ENCODE measurements at places on chromosomes 2 and 18.

DNA sequence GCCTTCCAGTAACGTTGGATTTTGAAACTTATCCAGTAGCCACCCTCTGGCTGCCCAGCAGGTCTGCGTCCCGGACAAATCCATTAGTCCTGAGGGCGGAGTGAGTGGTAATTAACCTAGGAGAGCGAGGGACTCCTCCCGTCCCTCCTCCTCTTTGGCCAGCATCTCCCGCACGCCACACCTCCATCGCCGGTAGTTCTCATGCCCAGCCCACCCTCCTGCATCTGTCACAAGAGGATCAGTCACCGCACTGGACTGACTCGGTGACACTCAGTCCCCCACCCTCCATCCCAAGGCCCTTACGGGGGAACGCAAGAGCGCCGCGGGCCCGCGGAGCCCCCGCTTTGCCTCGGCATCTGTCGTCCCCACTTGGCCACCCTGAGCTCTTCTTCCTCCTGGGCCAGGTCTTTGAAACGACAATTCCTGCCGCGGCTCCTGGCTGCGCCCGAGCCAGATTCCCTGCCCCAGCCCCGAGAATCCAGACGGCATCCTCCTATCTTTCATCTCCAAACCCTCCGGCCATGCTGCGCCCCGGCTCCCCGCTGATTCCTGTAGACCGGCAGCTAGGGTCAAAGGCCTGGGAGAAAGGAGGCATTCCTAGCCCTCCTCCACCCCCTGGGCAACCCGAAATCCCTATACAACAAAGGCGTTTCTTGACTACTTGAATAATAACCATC is 77.5 kb downstream of the EIF2AK3 start:
- no peak for DNase-seq

GRCh38 chr2:234019896-234020295 is 30.6 kb upstream of the SPP2 start:
- DNase-seq, result no peak

DNA sequence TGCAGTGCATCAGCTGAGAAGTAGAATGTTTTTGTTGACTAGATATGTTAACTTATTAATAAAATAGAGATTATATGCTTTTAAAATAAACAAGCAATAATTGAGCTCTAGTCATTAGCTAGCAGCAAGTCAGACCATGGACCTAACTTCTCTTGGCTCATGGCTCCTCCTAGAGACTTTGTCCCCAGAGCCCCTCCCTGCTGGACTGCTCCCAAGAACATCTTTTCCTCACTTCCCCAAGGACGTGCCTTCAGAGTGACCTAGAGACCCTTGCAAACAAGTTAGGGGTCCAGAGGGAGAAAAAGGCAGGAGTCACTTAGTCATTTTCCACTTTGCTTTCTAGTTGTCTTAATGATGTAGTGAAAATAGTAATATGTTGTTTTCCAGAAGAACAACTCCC is 312.5 kb upstream of the NRP2 start:
- DNase-seq, result no peak

GRCh38 chr2:224837558-224837957 is 121.4 kb upstream of the CCDC195 start:
- no peak for DNase-seq

DNA sequence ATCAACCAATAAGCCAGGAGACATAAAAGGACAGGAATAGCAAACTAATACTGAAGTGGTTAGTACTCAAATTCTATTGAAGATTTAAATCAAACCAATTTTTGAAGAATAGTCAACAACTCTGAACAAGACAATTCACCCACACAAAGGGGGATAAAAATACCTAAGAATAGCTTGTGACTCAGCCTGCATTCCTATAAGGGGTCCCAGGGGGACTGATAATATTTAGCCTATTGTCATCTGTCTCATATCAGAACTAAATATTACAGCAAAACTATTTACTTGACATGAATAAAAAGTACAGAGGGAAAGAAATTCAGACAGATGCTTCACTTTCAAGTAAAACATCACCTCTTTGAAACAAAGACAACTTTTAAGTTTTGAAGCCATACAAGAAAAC is 7.7 kb downstream of the ITSN2 start:
- no peak for DNase-seq

DNA sequence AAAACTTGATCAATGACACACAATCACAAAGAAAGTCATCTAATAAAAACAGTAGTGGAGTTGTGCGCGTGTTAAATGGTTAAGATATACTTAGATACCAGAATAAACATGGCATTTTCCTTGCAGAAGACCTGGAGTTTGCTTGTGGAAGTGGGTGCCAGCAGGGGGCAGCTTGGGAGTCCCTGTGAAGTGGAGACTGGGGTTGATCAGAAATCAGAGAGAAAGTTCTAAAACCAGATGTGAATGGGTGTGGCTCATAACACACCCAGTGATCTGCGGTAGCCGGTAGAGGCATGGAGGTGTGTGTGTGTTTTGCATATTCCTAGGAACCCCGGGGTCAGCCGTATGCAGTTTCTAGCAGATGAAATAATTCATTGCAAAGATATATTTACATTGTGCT is 300.1 kb upstream of the TRIB2 start:
- DNase-seq, result no peak

All from left colon (tissue), 2 donors.